ENCODE measurements at places on chromosomes 5 and 9. TPM values are rescaled to one million over a fixed set of nuclear protein-coding genes. Genes with fewer than 3 reads are reported as not detected.

DNA sequence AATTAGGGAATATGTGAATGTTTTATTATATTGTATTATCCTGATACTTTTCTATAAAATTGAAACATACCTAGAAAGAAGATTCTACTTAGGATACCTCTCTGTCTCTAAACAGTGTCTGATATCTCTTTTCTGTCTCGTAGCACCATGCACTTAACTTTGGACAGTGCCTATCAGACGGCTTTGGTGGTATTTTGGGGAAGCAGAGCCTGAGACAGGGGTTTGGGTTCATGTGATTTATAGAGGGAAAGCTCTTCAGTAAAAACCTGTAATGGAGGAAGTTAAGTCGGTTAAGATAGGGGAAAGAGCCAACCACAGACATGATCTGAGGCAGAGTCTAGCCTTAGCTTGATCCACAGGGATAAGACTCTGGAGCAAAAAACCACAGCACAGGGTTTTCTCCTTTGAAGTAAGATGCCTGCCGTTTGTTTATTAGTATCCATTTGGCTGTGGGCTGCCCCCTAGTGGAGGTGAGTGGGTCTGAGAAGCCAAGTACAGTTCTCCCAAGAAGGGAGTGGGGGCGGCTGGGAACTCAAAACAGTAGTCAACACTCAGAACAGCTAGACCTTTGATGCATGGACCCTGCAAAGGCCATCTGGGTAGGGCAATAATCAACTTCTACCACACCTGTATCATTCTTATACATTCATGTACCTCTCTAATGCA lies 141.2 kb upstream of the ASTN2 start:
- DNase-seq, result no peak

DNA sequence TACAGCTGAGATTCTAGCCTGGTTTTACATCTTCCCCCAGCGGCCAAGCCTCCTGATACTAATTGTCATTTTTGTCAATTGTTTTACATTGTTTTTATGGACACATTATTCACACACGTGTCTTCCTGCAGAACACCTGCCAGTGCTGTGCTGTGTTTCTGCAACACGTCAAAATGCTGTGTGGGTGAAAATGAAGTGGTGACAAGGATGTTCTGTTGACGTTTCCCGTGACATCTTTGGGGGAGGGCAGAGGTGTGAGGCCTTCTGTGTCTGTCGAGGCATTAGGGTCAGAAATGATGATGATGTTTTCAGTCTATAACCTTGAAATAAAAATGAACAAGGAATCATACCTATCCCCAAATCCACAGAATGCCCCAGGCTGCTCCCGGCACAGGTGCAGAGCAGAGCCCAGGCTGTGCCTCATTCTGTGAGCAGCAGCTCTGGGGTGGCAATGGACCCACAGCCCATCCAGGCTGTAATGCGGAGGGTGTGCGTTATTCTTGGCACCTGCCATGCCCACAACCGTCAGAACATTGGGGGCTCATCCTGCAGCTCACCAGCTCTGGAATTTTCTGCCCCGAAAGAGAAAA lies 23.6 kb upstream of the CEP72 start:
- DNase-seq, result no peak

DNA sequence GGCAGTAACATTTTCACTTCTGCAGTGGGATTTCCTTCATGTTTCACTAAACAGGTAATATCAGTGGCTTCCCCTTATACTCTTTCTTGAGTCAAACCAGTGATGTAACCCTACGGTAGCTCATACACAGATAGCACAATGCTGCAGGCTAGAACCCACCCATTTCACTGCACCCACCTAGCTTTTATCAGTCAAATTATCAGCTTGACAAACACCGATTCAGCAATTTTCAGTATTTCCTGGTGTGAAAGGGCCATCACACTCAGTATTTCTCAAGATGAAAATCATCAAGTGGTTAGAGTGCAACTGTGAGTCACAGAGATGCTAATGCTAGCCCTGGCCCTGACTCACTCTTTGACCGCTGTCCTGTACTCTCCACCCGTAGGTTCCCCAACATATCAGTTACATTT lies 242.3 kb upstream of the PTGER4 start:
- DNase-seq, result no peak

DNA sequence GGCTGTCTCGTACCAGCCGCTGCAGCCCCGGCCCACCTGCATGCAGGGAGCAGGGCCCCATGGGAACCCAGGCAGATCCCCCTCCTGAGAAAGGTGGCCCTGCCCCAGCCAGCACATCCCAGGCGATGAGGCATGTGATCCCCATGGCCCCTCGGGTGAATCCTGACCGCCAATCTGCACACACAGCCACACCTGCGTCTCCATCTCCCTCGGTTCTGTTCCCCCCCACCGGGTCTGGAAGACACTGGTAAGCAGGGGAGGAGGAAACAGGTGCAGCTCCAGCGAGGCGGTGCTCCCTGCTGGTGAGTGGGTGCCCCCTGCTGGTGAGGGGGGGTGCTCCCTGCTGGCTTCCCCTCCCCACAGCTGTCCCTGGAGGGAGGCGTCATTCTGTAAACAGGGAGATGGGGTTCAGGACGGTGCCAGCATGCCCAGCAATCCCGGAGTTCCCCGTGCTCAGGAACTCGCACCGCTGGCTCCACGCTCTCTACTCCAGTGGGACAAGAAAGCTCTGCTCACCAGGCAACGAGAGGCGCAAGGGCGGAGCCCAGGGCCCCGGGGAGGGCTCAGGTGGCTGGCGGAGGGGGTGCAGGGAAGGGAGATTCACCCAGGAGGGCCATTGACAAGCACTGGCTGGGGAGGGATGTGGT lies 28.4 kb upstream of the SLC12A7 start:
- peak; percentile 34 for DNase-seq

DNA sequence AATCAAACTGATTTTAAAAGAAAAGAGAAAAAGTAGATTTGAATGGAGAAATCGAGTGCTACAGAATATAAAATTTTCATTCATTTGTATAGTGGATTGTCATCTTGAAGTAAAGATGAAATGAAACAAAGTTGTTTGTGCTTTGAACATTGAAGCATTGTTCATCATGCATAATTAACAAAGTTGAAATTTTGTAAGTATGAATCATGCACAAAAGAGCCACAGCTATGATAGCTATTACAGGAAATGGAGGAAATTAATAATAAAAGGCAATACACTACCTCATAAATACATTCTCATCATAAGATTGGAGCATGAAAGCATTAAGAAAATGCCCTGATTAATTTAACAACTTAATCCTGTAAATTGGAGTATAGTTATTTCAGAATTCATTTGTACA lies 153.4 kb upstream of the TLX3 start:
- DNase-seq, result no peak

GRCh38 chr5:180071531-180072255 lies at the start of gene RNF130:
RNF130 (minus strand) TSS chr5:180071759; CDS start chr5:180071702, 57 bp downstream.
- peak; percentile 77 for DNase-seq

DNA sequence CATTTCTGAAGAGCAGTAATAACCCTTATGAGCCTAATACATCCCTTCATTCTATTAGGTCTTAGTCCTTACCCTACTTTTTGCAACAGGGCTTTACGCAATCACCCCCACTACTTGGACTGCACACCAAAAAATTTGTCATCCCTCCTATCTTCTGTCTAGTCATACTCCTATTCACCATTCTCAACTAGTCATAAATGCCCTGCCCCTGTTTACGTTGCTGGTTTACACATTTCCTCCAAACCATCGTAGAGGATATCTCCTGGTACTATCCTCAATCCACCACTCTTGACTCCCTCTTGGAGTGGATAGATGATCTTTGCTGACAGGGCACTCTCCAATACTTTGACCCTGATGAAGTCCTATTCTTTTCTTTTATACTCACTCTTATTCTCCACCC lies 98.2 kb upstream of the CCNG1 start:
- no peak for DNase-seq

Gene PAEP
- not detected for total RNA-seq

DNA sequence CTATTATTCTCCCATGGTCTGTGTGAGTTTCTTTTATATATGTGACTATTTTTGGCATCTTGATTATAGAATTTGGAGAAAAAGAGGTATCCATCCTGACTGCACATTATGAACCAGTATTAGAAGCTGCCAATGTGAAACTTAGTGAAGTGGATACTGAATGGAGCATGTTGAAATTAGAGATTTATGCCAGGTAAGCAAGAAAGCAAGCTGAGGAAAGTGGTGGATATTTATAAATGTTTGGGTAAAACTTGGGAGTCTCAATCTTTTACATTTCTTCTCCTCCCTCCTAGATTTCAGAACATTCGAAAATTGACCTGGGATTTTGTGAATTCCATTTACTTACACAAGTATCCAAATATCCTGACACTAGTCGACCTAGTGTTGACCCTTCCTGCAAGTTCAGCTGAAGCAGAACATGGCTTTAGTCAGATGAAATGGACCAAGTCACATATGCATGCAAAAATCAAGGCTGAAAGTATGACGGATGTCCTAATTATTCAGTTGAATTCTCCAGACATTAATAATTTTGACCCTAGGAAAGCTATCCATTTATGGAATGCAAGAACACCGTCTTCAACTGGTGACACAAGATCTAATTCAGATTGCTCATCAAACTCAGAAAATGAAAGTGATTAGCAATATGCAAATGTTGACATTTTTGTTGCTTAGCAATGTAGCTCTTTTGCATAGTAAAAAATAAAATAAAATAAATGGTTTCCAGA lies 66.8 kb upstream of the IL7R start:
- DNase-seq, result no peak

- no peak for DNase-seq
These were observed 31.4 kb upstream of the FAT2 start for GRCh38 chr5:151622367-151623088.

GRCh38 chr5:10502578-10502977 lies 60.9 kb downstream of the ROPN1L start:
- DNase-seq, result no peak

DNA sequence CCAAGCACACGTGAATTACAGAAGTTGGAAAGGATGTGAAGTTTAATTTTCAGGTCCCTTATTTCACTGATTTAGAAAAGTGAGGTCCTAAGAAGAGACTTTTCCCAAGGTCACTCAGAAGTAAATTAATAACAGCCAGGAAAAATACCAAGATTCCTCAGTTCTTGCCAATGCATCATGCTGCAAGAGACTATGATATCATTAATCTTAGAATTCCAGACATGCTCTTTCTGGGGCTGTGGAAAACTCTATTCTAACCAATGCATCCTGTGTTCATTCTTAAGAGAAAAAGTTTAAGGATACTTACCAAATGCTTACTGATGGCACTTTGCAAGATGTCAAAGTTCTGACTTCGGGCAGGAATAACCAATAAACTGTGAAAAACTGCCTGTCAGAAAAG lies 42.8 kb downstream of the TEX10 start:
- DNase-seq, result no peak

- no peak for DNase-seq
These were observed 80.7 kb downstream of the GRIA1 start for GRCh38 chr5:153571162-153571561.

Gene TXNDC8
- not detected for total RNA-seq

DNA sequence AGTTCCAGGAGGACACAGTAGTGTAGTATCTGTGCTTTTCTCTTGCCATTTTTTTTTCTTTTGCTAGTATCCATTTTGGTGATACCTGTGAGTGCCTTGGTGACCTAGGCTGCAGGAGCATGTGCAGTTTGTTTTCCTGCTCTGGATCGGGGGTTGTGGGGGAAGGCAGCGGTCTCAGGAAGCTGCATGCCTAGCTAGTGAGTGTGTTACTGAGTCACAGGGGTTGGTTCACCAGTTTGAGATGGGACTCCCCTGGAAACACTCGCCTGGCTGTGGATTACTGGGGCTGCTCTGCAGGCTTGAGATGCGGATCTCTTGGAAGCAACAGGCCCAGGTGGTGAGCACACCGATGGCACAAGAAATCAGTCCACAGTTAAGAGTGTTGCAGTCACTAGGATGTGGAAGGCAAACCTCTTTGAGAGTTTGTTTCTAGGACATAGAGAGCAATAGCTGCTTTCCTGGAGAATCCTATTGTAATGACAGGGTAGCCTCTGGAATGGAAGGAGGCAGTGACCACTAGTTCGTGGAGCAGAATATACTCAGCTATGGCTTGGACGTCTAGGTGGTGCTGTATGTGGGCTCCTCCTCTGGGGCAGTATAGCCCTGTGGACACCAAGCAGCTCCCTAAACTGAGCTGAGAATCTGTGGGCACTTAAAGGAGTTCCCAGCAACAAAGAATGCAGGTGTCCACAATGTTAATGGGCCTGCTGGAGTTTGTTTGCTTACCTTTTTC lies 20.0 kb upstream of the SPATA31E1 start:
- peak; percentile 35 for DNase-seq

- peak; percentile 32 for DNase-seq
These were observed at the start of gene PCDHB10 for GRCh38 chr5:141192110-141192725. PCDHB10 (plus strand) TSS chr5:141192353; CDS start chr5:141192553, 200 bp downstream.

- no peak for DNase-seq
These were observed 589.8 kb upstream of the CYLC2 start for GRCh38 chr9:102405218-102405867.

DNA sequence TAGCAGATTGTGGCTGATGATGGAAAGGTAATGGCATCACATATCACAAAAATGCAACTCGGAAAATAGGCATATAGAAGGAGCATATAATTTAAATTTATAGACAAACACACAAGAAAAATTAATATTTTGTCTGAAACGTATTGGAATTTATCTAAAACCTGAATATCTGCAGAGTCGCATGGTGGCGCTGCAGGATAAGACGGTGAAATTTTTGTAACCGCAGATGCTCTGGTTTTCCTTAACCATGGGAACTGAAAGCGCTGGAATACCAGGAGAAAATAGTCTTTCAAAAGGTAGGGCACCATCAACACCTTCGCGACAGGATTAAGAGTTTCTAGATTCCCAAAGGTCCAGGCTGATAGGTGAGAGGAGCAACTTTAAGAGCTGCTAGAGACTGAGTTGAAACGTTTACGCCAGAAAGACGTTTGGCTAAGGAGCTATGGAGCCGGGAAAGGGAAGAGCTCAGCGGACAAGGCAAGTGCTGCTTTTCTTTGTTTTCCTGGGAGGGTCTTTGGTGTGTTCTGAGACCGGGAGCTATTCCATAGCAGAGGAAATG lies 11.0 kb upstream of the PCDHB15 start:
- no peak for DNase-seq

Gene MYOT
- not detected for total RNA-seq

Gene SPOCK1
- 0.27 TPM for total RNA-seq

DNA sequence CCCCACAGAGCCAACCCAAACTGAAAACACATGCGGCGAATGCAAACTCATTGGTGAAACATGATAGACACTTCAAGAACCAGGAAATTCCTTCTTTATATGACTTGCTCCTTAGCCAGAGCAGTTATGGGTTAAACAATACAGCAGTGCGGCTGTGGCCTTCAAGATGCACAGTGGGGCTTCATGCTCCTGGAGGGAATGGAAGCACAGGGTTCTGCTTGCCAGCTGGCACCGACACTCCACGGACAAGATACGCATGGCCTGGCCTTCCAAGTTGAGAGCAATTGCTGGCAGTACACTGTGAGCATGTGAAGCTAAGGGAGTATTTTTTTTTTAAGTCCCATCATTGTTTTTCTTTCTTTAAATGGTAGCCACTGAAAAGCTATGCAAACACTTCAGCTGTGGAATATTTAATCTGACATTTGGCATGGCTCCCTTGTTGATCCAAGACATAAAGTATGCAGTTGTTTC lies 451.6 kb upstream of the CD180 start:
- DNase-seq, result no peak

DNA sequence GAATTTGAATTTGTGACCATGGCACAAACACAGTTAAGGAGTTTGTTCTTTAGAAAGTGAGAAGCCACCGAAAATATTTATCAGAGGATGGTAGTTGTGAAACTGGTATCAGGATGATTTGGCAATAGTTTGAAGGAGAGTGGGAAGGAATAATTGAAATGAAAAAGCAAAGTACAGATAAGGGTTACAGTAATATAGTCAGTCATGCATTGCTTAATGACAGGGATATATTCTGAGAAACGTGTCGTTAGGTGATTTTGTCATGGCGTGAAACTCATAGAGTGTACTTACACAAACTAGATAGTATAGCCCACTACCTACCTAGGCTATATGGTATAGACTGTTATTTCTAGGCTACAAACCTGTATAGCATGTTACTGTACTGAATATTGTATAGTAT lies 84.2 kb downstream of the GPBP1 start:
- no peak for DNase-seq

All from HCT116 (cell line).